ENCODE measurements at places on chromosomes 3 and 15.

DNA sequence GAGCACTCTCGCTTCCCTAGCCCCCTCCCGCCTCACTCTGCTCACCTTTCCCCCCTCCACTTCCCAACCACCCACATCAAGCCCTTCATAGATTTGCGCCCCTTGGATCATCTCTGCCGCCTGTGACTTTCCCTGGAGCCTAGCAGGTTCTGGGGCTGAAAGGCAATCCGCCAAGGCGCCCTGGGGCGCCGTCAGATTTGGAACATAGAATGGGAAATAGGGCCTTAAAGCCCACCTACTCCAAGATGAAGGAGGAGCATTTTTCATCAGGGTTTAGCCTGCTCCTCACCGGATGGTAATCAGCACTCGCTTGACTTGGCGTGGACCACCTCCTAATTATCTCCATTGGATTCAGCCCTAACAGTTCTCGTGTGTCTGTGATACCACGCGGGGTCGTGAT is 1.3 kb downstream of the CPNE4 start:
- no peak for DNase-seq

- DNase-seq = no peak
These were observed 40.5 kb upstream of the HES1 start for GRCh38 chr3:194095464-194095863.

GRCh38 chr15:92579486-92579885 is 76.1 kb downstream of the FAM174B start:
- no peak for DNase-seq

- DNase-seq = peak; percentile 35
These were observed 918.8 kb upstream of the CFAP20DC start for GRCh38 chr3:59968513-59969045.

DNA sequence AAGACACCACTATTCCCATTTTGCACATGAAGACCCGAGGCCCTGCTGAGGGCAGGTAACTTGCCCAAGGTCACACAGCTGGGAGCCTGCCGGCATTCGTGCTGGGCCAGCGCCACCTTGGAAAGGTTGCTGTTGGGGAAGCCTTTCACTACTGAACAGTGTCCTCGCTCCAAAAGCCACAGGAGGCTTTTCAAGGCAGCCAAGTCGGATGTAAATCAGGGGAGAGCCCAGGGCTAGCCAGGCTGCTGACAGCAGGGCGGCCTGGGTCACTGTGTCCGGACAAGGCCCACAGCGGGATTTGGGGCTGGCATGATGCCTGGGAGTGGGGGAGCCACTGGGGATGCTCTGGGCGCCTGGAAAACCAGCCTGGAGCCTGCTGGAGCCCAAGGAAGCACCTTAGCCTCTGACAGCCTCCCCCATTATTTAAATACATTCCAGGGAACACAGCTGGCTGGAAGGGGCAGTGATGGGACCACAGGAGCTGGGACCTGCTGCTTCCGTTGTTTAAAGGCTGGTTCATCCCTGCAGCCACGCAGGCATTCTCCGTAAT is 10.5 kb downstream of the SLC6A6 start:
- DNase-seq = peak; percentile 29

DNA sequence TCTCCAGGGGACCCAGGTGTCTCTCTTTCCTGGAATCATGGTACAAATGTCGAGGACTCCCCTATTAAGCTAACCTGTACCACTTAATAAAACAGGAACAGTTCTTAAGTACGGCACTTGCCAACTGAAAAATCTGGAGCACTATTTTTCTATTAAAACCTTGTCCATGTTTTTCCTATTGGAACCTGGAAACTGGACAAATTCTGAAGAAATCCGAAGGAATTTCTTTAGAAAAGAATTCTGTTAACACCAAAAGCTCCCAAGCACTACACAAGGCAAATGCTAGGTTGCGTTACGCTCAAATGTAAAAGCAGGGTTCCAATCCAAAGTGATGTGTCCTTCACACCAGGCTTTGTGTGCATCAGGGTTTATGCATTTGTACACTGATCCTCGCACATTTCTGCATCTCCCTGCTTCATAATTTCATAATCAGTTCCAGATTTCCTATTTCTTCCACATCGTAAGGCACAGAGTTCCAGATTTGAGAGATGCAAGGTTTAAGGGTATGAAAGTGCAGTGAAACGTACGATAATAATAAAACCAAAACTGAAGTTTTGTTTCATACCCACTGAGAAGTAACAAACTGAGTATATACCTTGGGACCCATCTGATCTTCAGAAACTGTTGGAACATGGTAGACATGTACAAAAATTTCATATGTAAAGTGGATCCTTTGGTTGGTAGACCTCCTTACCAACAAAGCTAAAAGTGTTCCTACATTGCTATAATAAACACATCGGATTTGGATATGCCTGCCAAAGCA is 132.1 kb upstream of the WNT5A start:
- no peak for DNase-seq

DNA sequence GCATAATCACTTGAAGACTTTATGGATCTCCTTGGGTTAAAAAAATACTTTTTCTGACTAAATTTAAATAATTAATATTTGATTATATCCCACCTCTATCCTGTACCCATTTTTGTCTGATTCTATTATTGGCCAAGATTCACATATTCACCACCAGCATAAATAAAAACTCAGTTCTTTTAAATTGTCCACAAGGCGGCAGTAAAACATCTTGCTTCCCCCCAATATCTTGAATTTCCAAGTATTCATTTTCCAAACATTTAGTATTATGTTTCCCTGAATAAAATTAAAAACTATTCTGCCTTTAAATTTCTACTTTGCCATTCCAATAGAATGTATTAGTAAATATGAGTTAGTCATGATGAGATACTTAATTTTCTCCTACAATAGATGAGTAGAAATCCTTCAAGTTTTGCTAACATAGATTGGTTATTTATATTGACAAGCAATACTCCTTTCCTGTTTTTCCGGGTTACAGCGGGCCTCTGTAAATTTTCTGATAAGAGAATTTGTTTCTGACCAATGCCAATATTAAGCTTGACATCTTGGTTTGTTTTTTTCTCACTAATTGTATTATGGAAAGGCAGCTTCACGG is 218.7 kb upstream of the MDFIC2 start:
- DNase-seq = peak; percentile 35

DNA sequence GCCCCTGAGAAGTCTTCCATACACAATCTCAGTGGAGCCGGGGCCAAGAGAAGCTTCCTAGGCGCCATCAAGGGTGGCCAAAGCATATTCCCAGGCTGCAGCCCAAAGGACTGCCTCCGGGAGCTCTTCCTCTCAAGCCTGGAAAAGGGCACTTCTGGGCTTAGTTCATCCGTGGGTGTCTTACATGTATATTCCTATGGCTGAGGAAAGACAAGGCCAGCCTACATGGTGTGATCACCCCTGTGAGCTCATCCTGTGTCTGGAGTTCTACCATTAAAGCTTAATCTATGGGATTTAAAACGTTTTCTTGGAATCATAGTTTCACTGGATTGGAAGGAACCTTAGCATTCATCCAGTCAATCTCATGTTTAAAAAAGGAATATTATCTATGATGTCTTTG is 21.9 kb upstream of the TIMP4 start:
- DNase-seq = no peak

DNA sequence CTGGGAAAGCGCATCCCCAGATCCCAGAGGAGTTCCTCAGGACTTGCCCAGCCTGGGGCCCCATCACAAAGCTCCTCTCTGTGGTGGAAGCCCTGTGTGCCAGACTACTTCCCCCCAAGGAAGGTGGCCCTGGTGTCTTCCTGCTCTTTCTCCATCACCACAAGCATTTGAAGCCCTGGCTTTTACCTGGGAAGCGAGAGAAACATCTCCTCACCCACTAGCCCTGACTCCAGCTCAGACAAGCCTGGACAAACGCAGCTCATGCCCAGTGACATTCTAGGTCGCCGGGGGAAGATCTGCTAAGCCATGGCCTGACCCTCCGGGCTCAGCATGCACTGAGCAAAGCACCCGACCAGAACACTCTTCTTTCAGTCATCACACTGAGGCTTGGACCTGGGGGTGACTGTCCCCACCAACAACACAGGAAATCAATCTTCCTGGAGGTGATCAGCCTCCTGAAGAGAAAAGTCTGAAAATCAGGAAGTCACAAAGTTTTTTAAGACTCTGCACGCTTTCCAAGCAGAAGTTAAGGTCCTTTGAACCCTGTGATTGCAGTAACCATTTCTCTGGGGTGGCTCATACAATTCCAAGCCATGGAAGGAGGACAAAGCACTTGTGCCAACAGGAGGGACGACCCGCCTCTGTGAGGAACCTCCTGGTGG is 40.8 kb downstream of the KLHL25 start:
- no peak for DNase-seq

DNA sequence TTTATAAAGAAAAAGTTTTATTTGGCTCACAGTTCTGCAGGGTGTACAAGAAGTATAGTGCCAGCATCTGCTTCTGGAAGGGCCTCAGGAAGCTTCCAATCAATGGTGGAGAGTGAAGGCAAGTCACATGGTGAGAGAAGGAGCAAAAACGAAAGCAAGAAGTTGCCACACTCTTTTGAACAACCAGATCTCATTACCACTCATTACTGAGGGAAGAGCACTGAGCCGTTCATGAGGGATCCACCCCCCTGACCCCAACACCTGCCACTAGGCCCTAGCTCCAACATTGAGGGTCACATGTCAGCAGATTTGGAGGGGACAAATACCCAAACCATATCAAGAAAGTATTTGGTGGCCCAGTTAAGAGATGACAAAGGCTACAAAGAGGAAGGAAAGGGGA is 239.3 kb upstream of the UBE2E1 start:
- no peak for DNase-seq

GRCh38 chr3:5022966-5023776 is 43.9 kb downstream of the BHLHE40 start:
- no peak for DNase-seq

- no peak for DNase-seq
These were observed 10.6 kb downstream of the CLRN1 start for GRCh38 chr3:150961949-150962348.

DNA sequence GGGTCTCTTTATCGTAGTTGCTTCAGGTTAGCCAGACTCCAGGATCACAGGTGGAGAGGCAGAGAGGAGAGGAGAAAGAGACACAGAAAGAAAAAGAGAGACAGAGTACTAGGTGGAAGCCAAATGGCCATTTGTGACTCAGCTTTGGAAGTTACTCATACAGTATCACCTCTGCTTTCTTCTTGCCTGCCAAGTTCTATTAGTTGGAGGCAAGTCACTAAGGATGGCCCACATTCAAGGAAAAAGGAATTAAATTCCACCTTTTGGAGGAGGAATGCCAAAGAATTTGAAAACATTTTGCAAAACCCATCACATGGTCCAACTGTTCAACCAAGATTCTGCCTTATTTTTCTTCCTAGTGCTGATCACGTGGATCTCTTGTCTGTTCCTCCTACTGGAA is 291.1 kb downstream of the CHL1 start:
- DNase-seq = no peak

DNA sequence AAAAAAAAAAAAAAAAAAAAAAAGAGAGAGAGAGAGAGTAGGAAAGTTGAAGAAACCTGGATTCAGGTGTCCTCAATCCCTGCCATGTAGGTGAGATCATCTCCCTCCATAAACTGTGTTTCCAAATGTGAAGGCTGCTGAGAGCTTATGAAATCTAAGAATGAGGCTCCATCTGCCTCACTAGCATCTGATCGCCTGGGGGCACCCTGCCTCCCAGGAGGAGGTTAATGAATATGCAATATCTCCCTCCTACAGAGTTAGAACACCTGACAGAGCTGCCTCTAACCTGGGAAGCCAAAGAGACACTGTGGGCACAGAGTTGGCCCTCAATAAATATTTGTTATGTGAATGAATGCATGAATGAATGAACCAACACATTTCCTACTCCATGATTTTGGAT is 23.8 kb upstream of the ZNF148 start:
- DNase-seq = no peak

DNA sequence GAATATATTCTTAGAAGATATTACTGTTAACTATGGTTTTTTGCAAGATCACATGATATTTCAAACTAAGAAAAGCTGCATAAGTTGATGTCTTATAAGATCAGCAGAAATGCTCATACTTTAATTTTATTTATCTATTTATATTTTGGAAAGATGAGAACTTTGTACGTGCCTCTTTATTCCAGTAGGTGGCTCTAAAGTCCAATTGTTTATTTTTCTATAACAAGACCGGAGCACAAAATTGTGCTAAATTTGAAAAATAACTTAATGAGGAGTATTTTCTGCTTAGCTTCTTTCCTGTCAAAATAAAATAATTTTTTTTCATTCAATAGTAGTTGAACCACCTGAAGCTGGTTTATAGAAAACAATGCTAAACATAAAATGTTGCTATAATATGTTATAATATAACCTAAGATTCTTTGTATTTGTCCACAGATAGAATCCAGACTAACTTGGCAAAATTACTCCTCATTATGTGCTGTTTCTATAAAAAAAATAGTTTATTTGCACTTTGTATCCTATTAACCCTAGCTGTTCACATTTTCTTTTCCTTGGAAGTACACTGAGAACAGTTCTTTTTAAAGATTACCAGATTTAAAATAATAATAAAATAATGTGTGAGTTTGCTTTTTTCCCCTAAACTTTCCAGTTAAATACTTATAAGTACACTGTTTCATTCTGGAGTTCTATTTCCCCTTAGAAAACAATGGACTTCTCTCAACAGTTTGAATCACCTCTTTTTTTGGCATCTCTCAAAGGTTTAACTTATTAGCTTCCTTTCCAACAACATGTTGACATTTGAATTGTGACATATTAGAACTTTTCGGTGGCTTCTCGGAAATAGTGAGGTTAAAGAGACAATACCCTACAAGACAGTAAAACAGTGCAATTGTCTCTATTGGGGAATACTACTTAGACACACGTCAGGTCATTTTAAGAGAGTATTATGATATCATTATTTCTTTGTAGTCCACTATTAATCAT is 530.0 kb downstream of the MECOM start:
- no peak for DNase-seq

DNA sequence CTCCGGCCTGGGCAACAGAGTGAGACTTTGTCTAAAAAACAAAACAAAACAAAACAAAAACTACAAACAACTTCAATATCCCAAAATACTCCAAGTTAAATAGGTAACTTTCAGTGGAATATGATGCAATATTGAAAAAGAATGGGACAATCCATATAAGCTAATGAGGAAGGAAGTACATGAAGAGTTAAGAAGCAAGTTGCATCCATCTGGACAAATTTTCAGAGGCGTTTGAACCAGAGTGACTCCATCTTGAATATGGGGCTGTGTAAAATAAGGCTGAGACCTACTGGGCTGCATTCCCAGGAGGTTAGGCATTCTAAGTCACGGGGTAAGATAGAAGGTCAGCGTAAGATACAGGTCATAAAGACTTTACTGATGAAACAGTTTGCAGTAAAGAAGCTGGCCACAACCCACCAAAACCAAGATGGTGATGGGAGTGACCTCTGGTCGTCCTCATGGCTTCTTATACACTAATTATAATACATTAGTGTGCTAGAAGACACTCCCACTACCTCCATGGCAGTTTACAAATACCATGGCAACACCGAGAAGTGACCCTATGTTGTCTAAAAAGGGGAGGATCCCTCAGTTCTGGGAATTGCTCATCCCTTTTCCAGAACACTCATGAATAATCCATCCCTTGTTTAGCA is 58.1 kb upstream of the LCTL start:
- no peak for DNase-seq

GRCh38 chr15:82647045-82647834 is at the start of gene CPEB1:
TSS of gene CPEB1 (minus strand) at chr15:82647363. CDS start at chr15:82628459, 18,904 bp downstream.
- DNase-seq = peak; percentile 83

GRCh38 chr3:126083511-126083912 is 412 bp downstream of the SLC41A3 start:
- DNase-seq = no peak

- DNase-seq = no peak
These were observed 113.4 kb downstream of the PLCH1 start for GRCh38 chr3:155631323-155632019.

- DNase-seq = no peak
These were observed at the start of gene SLC27A2 for GRCh38 chr15:50181969-50182218. TSS of gene SLC27A2 (plus strand) at chr15:50182196. CDS start at chr15:50182428, 232 bp downstream.

Measured in globus pallidus (tissue), 1 donor.